Activated CD8-positive, alpha-beta memory T cell treated with anti-CD3 and anti-CD28 coated beads for 48 hours (primary cell): ENCODE measurements at places on chromosomes 12 and 14.

DNA sequence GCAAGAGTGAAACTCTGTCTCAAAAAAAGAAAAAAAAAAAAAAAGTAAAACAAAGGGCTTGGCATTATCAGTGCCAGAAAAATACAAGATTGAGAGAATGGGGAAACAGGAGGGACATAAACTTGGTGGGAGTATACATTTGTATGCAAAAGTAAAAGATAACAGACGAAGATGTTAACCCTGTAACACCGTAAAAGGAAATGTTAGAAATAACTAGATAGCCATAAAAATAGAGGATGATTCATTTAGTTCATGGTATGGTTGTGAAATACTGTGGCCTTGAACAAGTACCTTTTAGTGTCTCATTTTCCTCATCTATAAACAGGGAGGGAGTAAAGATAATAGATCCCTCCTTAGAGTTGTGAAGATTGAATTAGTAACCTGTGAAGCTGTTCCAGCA is 33.3 kb downstream of the ATP2A2 start:
- DNase-seq = no peak

- no peak for DNase-seq
These were observed 71.9 kb downstream of the TUNAR start for GRCh38 chr14:95948558-95948981.

- DNase-seq = no peak
These were observed 190.8 kb upstream of the PARP11 start for GRCh38 chr12:4064008-4064407.

- DNase-seq = no peak
These were observed 466.9 kb downstream of the FUT8 start for GRCh38 chr14:65879248-65880009.

GRCh38 chr12:54598970-54599369 is 10.5 kb upstream of the PPP1R1A start:
- no peak for DNase-seq

DNA sequence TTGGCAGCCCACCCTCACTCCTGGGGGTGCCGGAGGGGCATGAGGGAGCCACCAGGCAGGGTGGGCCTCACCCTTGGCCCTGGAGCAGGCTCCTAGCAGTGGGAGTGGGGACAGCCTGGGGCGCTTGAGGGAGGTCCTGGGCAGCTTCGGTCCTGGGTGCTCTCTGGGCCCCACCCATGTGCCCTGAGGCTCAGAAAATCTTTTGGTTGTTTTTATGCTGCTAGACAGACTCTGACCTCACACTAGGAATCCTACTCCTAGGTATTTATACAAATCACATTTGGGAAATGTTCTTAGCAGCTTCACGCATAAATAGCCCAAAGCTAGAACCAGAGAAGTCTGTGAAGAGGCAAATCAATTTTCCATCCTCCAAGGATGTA is 10.9 kb upstream of the ULK1 start:
- DNase-seq = no peak

DNA sequence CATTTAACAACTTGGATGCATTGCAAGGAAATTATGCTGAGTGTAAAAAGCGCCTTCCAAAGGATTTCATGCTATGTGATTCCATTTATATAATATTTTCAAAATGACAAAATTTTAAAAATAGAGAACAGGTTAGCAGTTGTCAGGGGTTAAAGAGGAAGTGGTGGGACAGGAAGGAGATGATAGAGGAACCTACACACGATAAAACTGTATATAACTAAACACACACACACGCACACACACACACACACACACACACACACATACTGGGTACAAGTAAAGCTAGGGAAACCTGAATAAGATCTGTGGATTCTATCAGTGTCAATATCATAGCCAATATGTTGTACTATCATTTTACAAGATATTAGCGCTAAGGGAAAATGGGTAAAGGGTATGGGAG is 17.2 kb downstream of the TTC9 start:
- DNase-seq = no peak

DNA sequence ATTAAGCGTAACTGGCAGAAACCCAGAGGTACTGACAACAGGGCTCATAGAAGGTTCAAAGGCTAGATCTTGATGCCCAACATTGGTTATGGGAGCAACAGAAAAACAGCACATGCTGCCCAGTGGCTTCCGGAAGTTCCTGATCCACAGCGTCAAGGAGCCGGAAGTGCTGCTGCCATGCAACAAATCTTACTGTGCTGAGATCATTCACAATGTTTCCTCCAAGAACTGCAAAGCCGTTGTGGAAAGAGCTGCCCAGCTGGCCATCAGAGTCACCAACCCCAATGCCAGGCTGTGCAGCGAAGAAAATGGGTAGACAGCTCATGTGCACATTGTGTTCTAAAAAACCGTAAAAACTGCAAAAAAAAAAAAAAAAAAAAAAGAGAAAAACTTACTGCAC is 192.3 kb downstream of the MON2 start:
- no peak for DNase-seq

DNA sequence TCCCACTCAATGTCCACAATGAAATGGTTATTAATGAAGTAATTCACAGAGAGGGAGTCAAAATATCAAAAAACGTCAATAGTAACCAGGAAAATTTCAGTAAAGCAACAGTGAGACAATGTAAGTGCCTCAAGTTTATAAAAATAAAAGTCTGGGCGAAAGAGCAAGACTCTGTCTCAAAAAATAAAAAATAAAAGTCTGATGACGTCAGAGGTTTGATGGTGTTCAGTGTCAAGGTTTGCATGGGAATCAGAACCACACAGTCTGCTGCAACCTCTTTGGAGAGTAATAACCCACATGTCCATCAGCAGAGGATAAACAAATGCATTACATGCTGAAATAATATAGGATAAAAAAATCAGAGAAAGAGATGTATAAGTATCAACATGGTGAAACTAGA is 152.4 kb downstream of the ASCL1 start:
- no peak for DNase-seq

DNA sequence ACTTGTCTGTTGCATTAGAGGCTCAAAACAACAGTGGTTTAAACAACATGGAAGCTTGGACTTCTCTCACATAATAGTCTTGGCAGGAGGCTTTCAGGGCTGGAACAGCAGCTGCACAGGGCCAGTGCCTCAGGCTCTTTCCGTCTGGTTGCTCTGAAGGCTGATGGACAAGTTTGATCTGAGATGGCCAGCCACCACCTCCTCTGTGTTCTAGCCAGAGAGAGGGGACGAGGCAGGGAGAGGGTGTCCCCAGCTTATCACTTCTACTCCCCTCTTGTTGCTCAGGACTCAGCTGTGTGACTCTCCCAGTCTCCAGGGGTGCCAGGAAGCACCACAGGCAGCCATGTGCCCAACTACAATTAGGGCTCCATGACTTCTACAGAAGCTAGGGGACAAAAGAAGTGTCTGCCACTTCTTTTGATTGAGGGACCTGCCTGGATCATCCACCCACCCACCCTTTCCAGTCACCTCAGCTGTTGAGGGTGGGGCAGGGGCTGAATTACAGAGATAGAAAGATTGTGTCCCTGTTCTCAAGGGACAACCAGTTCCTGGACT is 46.6 kb downstream of the SMIM41 start:
- no peak for DNase-seq

- DNase-seq = no peak
These were observed 9.2 kb downstream of the HEBP1 start for GRCh38 chr12:12990700-12991468.

DNA sequence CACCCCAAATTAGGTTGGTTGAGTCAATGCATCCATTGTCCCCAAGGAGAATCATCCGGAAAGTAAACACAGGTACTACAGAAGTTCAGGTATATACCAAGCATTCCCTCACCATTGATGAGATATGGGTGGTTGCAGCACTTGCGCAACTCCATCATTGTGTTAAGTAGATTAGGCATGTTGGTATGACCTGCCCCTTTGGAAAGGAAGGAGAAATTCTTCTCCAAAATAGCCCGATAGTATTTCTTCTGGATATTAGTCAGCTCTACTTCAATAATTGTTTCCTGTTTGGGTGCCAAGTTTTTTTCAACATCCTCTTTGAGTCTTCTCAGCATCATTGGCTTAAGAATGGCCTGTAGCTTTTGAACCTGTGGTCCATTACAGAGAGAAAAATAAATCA is 21.3 kb upstream of the SUPT16H start:
- no peak for DNase-seq

GRCh38 chr12:41530441-41530840 is 342.3 kb downstream of the PDZRN4 start:
- DNase-seq = no peak

DNA sequence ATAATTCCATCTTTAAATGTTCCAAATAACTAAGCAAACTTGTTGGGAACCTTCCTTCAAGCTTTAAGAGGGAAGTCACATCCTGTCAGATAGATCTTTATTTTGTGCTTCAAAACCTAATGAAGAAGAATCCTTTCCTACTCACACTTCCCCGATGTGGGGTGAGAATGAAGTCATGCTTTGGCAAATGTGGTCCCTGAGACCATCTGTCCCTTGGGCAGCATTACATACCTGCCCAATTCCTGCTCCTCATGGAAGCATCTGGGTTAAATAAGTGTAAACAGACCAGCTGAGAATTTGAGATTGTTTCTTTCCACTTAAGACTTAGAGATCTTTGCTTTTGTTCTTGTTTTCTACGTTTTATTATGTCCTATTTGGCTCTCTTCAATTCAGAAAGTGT is 606.0 kb upstream of the TMEM132C start:
- no peak for DNase-seq

GRCh38 chr14:89640141-89640540 is 223.1 kb upstream of the FOXN3 start:
- DNase-seq = no peak

DNA sequence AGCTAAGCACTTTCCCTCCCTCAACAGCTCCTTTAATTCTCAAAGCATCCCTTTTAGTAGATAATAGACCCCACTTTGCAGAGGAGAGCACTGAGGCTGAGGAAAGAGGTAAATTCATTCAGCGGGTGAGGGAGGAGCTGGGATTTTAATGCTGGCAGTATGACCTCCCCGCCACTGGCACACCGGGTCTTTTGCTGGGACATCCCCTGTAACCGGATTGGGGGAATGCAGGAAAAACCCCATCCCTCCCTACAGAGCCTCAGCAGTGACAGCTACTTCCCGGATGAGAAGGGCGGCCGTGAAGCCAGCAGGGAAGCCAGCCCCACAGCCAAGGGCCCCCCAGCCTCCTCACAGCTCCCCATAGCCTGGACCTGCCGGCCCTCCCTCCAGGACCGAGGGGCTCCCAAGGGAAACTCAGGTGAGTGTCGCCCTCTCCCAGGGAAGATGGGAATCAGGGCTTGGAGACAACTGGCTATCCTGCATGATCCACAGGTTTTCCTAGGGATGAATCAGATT is 12.1 kb downstream of the ZBTB39 start:
- DNase-seq = no peak

GRCh38 chr12:9364224-9365176 is 156.3 kb upstream of the PZP start:
- DNase-seq = peak; percentile 13

- no peak for DNase-seq
These were observed 4.3 kb upstream of the ASCL1 start for GRCh38 chr12:102953221-102953620.

DNA sequence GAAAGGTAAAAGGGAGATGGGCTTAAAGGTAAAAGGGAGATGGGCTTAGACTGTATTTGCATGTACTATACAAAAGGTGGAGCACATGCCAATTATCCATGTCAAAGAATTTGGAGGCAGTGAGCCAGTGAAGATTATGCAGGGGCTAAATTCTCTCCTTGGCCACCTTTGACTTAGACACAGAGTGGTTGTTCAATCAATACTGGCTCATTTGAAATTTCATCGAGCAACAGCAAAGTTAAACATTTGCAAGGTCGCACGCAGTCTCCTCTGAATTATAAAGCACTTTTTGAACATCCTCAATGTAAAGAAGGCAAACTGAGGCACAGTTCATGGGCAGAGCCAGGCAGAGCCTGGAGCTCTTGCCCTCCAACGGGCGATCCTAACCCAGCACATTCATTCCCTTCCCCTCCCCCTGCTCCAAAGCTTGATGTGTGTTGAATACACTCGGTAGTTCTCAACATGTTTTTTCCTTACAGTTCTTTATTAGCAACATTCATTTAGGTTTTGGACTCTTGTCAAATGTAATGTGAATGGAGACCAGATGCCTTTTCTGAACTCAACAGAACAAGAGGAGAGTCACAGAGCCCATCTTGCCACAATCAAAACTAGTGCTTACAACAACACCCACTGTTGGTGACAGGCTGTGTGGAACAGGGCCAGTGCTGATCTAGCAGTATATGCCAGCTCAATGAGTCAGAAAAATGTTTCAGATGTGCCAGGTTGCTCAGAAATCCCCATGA is 169.7 kb upstream of the G2E3 start:
- no peak for DNase-seq

DNA sequence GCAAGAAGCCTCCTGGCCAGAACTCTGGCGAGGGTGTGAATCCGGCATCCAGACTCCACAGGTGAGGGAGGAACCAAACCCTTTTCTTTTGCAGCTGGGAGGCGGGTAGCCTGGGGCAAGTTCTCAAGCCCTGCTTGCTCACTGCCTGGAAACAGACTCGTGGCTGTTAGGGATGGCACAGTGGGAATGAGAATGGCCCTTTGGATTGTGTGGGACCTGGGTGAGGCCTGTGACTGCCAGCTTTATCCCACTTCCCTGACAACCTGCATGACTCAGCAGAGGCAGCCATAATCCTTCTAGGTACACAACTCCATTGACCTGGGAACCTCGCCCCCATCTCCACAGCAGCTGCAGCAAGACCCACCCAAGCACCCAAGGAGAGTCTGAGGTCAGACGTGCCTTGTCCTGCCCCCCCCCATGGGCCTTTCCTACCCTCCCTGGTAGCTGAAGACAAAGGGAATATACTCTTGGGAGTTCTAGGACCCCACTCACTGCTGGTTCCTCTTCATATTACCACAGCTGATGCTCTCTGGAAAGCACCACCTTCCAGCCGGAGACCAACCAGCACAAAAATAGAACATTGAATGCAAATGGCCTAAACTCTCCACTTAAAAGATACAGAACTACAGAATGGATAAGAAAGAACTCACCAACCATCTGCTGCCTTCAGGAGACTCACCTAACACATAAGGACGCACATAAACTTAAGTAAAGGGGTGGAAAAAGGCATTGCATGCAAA is 5.1 kb upstream of the GPR33 start:
- no peak for DNase-seq

GRCh38 chr12:65779091-65779642 is 45.1 kb upstream of the HMGA2 start:
- no peak for DNase-seq

GRCh38 chr14:96357216-96357615 is 5.9 kb downstream of the ATG2B start:
- no peak for DNase-seq

DNA sequence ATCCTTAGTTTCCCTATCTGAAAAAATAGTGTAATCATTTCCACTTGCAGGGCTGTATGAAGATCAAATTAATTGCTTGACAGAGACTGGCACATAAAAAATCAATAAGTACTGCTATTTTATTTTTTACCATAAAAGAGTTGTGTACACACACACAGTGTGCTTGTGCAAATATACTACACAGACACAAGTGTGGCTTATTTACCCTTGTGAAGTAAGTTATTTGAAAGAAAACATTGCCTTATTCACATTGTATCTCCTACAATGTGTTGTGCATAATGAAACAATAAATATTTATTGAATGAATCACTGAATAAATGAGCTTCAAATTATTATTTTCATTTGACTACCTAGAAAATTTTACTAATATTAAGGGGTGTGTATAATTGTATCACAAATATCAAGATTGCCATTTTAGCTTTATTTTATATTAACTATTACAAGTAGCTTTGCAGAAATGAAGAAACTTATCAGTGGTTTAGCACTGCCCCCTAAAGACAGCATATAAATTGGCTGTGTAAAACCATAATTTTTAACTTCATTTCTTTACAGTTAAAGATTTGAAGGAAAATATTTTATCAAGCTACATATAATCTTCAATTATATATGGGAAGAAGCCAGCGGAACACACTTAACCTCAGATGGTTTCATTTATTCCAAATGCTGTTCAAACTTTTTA is 11.3 kb downstream of the GARIN6 start:
- no peak for DNase-seq
